A549 (cell line): ENCODE measurements at places on chromosomes 11 and 22. TPM values are rescaled to one million over a fixed set of nuclear protein-coding genes. Genes with fewer than 3 reads are reported as not detected.

GRCh38 chr22:19499236-19499879 is 19.6 kb downstream of the CDC45 start:
- no peak for DNase-seq

- DNase-seq = no peak
Measured at GRCh38 chr11:2664791-2665525, 34.8 kb downstream of the KCNQ1OT1 start.

PKP3 gene
- polyA plus RNA-seq = 22.3 to 25.9 TPM (median 23.4 TPM) in 3 replicates

- DNase-seq = no peak
Measured at GRCh38 chr11:33655842-33656600, 44.6 kb downstream of the C11orf91 start.

TMPRSS6 gene
- not detected in 3 replicates for polyA plus RNA-seq

GRCh38 chr22:46911346-46911745 is 148.9 kb downstream of the TBC1D22A start:
- no peak for DNase-seq

DNA sequence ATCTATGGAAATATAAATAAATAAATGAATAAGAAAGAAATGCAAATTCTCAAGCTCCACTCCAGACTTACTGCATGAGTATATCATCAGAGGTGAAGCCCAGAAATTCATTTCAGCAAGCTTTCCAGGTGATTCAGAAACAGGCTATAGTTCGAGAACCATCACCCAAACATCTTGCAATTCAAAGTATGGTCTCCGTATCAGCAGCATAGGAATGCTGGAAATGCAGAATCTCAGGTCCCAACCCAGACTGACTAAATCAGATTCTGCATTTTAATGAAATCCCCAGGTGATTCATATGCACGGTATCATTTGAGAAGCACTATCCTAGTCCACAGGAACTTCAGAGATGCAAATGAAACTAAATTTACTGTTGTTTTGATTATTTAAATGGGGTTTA is 95.3 kb downstream of the SERGEF start:
- DNase-seq = no peak
